Activated CD8-positive, alpha-beta memory T cell treated with anti-CD3 and anti-CD28 coated beads, Interleukin-2, amount 10 ng/mL, durations not matched to agents 7 days and 5 days (primary cell): ENCODE measurements at places on chromosomes 5 and 9.
A peak's percentile ranks its signal among the peaks of the same experiment; 100 is the strongest.

- DNase-seq, result no peak
These were observed 130.4 kb upstream of the PRLR start for GRCh38 chr5:35360671-35361070.

- no peak for DNase-seq
These were observed 46.3 kb downstream of the NAA35 start for GRCh38 chr9:85987236-85987635.

- no peak for DNase-seq
These were observed 12.2 kb downstream of the VDAC1 start for GRCh38 chr5:133992429-133993155.

GRCh38 chr5:21817668-21818369, 1035.3 kb downstream of the CDH12 start:
- no peak for DNase-seq

DNA sequence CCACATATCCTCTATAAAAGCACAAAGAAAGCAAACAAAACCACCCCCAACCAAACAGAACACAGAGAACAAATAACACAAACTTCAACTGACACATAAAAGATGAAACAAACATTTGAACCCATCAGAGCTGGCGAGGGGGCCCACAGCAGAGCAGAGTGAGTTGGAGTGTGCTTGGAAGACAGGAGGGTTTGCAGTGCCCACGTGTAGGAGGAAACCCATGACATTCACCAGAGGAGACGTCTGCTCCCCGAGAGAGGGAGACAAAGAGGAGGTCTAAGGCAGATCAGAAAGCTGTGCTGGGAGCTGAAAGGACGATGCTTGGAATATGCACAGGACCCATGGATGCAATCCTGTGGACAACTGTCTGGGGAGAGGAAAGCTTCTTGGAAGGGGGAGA, 27.0 kb downstream of the MRPL36 start:
- no peak for DNase-seq

DNA sequence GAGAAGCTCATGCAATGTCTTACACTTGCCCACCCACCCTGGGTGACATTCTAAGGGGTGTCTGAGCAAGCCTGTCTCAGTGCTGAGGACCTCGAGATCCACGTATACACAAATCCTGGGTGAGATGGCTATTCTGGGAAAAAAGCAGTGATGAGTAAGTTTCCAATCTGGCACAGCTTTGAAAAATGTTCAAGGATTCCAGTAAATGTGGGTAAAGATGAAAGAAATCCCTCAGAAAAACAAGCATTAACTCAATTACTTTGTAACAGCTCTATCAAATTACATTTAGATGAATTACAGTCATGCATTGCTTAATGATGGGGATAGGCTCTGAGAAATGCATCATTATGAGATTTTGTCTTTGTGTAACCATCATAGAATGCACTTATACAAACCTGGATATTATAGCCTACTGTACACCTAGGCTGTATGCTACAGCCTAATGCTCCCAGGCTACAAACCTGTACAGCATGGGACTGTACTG, 26.9 kb downstream of the GOLM1 start:
- DNase-seq, result no peak

DNA sequence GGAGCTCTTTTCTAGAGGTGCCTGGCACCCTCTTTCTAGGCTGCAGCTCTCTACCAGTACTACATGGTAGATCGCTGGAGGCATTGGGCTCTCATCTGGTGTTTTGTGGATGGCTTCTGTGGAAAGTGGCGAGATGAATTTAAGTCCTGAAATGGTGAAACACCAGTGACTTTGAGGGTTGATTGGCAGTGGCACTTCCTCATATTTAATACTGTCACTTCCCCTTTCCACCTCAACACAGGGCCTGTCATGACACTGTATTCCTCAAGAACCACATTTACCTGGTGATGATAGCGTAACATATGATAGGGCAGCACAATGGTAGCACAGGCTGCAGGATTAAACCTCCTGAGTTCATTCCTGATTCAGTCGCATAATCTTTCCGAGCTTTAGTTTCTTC, 132.1 kb downstream of the KDM4C start:
- no peak for DNase-seq

- DNase-seq, result no peak
These were observed 49.4 kb downstream of the TGFBR1 start for GRCh38 chr9:99154356-99154755.

GRCh38 chr9:133443982-133444381, 15.8 kb upstream of the CACFD1 start:
- DNase-seq, result no peak

GRCh38 chr5:66361070-66361469, 217.0 kb downstream of the SREK1 start:
- no peak for DNase-seq

DNA sequence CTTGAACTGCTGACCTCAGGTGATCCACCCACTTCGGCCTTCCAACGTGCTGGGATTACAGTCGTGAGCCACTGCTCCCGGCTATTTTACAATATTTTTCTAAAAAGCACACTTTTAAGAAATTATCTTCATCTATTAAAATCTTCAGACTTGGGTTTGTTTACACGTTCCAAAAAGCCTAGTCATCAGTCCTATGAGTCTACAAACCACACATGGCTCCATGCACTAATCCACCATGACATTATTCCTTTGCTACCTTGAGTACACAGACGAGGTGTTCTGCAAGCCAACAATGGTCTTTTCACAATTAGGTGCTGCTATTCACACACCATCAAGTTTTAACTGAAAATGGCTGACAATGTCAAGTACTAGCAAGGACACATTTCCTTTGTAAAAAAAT, 41.0 kb downstream of the TRPM6 start:
- no peak for DNase-seq

DNA sequence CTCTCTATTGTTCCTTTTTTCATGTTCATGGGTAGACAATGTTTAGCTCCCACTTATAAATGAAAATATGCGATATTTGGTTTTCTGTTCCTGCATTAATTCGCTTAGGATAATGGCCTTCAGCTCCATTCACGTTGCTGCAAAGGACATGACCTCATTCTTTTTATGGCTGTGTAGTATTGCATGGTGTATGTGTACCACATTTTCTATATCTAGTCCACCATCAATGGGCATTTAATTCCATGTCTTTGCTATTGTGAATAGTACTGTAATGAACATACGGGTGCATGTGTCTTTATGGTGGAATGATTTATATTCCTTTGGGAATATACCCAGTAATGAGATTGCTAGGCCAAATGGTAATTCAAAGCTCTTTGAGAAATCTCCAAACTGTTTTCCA, 392.0 kb downstream of the EFNA5 start:
- no peak for DNase-seq

- DNase-seq, result no peak
These were observed 25.0 kb downstream of the TNFSF8 start for GRCh38 chr9:114905170-114905940.

- no peak for DNase-seq
These were observed 38.9 kb downstream of the SNX30 start for GRCh38 chr9:112789473-112789872.

- no peak for DNase-seq
These were observed 1.3 kb downstream of the PLGRKT start for GRCh38 chr9:5436441-5436840.

DNA sequence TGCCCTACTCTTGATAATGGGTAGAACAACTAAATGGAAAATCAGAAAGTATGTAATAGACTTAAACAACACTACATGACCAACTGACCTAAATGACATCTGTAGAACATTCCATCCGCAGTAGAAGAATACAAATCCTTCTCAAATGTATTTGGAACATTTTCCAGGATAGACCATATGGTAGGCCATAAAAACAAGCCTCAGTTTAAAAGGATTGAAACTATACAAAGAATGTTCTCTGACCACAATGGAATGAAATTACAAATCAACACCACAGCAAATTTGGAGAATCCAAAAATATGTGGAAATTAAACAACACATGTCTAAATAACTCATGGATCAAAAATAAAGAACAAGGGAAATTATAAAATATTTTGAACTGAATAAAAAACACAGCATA, 189.2 kb downstream of the NDUFS4 start:
- no peak for DNase-seq

GRCh38 chr5:150411245-150411979, 1.3 kb downstream of the CD74 start:
- DNase-seq, result peak; percentile 92

DNA sequence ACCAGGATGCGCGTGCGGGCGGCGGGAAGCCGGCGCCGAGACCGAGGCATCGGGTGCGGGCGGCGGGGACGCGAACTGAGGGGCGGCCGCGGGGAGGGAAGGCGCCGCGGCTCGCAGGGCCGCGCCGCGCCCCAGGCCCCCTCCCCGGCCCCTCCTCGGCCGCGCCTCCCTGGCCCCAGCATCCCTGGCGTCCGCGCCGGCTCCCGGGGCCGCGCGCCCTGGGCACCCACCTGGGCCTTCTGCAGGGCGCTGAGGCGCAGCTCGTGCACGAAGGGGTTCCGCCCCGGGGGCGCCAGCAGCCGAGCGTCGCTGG, 324 bp downstream of the LPCAT1 start:
- DNase-seq, result no peak

DNA sequence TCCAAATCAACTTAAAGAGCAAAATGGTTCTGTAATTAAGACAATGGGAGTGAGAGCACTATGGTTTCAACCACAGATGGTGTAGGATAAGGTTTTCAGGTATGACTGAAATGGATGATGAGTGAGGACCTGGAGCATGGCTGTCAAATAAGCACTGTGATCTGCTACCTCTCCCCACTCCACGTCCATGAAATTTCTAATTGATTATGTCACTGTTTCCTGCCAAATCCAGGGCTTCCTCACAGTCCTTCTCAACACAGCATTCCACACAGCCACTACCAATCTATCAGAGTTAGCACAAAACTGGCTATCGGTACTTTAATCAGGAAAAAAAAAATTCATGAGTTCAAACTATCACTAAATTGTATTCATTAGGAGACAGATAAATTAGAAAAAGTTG, 420.4 kb upstream of the WWC1 start:
- DNase-seq, result no peak

DNA sequence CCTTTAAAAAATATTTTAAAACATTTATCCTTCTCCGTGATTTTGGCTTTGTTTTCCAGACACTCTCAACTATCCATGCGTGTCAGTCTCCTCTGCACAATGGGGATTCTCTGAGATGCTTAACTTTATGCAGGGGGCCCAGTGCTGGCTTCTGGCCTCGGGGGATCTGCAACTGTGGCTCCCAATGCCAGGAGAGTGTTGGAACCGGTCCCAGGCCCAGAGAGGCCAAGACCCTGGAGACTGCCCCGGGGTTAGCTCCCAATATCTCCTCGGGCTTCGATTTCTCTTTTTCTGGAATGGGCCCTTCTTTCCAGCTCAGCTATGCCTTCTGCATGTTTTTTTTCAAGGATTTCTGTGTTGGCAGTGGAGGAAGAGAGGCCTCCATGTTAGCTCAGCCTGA, 20.1 kb upstream of the SARDH start:
- DNase-seq, result peak; percentile 22

DNA sequence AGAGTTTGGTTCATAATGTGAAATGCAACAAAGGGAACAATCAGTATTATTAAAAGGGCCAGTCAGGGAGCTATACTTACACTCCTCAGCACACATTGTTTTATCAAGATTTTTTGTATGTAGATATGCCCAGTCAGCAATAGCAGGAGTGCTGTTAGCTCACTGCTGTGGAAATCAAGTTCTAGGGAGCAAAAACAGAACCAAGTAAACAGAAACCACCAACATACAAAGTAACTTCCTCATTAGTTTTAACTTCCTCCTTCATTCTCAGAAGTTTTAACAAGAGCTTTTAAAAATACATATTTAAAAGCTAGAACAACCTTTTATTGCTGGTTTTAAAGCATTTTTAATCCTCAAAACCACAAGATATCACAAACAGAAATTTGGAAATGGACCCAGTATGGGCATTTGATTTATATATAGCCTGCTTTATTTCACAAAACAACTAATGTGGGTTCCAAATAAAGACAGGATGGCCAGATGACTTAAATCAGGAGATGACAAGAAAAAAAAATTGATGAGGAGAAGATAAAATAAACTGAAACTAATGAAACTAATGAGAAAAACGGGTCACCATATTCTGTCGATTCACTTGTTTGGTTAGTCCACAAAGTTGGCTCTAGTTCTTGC, 178.5 kb downstream of the ADAMTS12 start:
- DNase-seq, result no peak

- no peak for DNase-seq
These were observed 79.3 kb downstream of the STARD4 start for GRCh38 chr5:111432883-111433536.

DNA sequence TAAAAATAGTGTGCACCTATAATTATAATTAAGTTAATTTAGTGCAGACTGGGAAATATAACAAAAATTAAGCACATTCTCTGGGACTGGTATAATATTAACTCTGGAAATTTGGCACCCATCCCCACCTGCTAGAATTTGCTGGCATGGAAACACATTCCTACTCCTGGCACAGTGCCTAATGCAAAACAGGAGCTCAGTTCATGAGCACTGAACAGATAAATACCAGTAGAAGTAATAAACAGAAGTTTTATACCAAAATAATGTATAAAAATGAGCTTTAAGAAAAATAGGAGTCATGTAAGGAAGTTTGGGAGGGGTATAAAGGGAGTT, 23.7 kb upstream of the NPR3 start:
- no peak for DNase-seq

DNA sequence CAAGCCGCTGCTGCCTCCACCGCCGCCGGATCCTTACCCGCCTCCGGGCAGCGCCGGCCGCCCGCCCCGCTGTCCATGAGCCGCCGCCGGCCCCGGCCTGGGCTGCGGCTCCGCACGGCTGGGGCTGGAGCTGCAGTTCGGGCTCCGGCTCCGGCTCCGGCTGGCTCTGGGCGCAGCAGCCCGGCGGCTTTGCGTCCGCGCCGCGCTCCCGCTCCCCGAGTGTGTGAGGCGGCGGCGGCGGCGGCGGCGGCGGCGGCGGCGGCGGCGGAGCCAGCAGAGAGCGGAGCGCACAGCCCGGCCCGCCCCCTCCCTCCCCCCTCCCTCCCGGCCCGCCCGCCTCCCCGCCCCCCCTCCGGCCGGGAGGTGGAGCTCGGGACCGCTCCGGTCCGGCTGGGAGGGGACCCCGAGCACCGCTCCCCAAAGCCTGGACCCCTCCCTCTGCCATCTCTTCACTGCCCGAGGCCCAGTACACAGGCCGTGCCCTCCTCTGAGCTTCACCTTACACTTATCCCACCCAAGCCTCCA, at the start of gene PCDH1:
Gene PCDH1, minus strand, starts transcription at position 225 of the 525 bp plus-strand sequence. Its CDS starts 148 bp downstream, at position 77.
- no peak for DNase-seq

DNA sequence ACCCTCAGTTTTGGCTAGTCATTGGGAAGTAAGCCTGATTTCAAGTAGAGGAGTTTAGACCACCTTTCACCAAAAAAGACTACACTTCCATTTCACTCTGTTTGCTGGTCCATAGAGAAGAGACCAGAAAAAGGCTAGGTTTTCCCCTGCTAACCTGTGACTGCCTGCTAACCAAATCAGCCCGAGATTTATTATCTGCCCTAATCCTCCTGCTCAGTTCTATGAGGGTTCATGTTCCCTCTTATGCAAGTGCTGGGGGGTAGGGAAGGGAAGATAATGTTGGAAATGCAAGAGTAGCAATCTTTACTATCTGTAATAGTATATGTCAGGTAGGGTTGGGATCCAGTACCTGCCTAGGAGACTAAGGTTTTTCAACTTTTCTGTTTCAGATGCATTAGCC, 51.6 kb upstream of the CCNG1 start:
- DNase-seq, result no peak

- DNase-seq, result no peak
These were observed 12.6 kb upstream of the EXOC3 start for GRCh38 chr5:430214-430925.
